HCT116 (cell line): ENCODE measurements at places on chromosomes 3 and 15.

DNA sequence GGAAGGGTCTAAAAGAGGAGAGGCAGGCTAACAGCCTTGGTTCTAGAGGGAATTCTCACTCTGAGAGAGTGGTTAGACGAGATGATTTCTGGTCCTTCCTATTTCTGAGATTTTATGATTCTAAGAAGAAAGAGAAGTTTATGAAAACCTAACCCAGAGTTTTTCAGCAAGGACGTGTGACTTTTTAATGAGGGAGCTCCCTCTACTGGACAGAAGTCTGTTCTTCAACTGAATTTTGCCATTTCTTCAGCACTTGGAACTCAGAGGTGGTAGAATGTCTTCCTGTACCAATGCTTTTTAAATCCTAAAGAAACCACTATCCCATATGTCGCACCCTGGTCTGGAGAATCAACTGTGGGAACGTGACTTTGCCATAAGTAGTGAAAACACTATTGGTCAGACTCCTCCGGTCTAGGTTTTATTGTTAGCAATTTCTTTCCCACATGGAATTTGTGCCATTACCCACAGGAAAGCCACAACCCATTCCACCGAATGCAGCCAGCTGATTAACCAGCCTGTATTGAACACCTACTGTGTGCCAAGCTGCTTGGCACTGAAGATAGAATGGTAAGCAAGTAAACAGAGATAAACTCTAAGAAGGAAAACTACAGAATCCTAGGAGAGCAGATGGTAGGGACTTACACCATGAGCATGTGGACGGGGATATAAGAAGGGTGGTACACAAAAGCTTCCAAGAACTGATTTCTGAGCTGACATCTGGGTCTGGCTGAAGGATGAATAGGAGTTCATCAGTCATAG, 199.5 kb upstream of the LMCD1 start:
- peak; percentile 35 for DNase-seq

DNA sequence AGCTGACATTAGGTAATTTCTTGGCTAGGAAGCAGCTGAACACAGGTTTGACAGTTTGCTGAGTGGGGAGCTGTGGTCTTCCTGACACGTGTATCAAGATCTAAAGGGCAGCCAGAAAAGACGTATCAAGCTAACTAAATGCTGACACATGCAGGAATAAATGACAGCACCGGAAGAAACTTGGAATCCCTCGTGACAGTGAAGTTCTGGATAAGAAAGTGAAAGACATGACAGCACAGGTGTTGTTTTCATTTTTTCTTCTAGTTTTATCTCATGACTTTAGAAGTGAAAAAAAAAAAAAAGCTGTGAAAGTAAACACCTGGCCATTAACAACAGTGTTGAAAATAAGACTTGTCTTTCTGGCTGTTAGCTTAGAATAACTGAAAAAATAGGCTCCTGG, 48.7 kb downstream of the FGF7 start:
- no peak for DNase-seq

DNA sequence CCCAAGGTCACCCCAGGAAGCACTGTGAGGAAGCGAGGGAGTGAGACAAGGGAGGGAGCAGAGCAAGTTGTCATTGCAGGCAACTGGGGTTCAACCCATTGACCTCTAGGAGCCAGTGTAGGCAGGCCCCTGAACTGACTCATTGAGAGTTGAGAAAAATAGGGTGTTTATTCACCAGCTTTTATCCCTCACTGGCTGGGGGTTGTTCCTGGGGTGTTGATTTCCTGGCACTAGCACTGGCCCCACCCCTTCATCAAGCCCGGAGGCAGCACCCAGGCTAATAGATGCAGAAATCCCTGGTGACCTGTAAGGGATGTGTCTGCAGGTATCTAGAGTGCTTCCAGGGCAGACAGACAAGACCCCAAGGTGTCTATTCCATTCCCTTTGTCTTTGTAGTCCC, 183.9 kb downstream of the ARRDC4 start:
- DNase-seq, result no peak

GRCh38 chr3:148599481-148599880, 98.2 kb upstream of the AGTR1 start:
- DNase-seq, result no peak

DNA sequence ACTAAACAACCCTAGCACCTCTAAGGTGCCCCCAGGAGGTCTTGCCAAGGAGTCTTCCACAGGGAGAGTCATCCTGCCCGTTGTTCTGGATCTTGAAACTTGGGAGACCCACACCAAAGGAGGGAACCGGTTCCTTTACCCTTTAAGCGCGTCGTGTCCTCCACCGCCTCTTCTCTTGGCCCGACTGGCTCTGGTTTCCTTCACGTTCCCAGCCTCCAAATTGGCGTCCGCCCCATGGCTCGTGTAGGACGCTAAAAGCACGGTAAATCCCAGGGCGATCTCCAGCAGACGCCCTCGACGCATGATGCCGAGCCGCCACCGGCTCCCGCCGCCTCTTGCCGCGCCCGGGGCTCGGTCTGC, 1.1 kb downstream of the FBN1 start:
- DNase-seq, result no peak

GRCh38 chr3:196772102-196772501, 32.4 kb downstream of the PAK2 start:
- DNase-seq, result no peak

GRCh38 chr15:60518511-60518910, 39.6 kb upstream of the ICE2 start:
- no peak for DNase-seq

GRCh38 chr3:120093119-120093910, 932 bp downstream of the GSK3B start:
- DNase-seq, result peak; percentile 75

DNA sequence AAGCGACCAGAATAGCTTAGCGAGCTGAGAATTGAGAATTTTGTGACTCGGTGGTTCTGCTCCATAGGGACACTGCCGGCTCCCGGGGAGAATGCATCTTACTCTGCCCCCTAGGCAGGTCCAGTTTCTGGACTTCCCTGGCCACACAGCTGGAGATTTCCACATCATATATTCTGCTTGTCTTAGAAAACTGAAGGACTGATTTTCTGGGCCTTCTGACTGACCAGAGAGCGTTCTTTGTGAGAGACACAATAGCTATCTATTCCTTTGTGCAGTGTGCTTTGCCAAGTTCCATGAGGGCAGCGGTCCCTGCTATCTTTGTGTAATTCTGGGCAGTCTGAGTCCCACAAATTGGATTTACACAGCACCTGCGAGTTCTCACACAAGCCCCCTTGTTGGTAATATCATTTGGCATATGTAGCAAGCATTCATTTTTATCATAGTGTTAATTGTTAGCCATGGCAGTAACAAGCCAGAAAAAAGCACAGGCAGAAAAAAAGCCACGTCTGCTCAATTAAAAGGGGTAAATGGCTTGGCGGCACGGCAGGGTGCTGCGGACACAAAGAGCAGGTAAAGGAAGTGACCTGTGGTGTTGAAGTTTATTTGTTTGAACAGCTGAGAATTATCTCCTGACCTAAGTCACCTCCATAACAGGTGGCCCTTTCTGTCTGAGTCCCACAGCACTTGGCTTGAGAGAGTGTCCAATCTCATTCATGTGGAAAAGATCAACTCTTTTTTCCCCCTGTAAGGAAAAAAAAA, 688.7 kb downstream of the TUSC7 start:
- DNase-seq, result no peak

DNA sequence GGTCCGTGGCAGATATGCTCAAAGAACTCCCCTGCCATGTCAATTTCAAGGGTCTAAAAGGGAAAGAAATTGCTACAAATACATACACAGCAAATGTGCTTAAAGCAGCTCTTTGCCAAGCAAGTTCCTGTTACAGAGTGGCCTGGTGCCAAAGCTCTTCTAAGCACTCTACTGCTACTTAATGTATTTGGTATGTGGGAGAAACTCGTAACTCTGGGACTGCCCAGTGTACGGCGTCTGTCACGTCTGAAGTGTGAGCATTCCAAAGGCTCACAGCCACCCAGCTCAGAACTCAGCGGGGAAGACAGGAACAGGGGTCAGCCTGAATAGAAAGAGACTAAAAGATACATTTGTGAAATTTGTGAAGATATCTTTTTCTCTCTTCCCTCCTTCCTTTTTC, 54.6 kb downstream of the RBMS3 start:
- peak; percentile 15 for DNase-seq

DNA sequence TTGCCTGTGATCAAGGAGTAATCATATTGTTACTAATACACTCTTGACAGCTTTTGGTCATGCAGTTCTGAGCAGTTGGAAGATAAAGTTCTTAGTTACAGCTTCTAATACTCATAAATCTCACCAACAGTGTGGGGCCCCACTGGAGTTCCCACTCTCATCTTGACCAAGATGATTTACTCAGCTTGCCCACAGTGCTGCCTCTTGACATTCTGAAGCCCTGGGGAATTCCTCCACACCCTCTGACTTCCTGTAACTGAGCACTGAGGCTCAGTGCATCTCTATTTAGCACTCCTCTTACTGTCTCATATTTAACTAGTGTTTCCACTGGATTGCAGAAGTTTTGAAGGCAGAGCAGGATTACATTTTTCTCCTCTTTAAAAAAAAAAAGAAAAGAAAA, 1.9 kb upstream of the ARL6IP5 start:
- DNase-seq, result no peak

DNA sequence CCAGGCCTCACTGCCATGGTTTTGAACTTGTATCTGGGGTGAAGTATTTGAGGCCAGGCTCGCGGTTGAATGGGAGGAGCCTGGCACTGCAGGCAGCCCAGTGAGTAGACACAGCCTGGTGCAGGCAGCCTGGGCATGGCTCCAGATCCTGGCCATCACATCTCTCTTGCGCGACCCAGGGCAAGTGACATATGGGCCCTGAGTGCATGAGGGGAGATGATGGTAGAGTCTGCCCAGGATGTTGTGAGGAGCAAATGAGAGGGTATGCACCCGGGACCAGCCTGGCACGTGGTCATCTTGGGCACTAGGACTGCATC, 103.5 kb downstream of the TBC1D2B start:
- no peak for DNase-seq

GRCh38 chr3:34599595-34599994, 801.2 kb downstream of the PDCD6IP start:
- DNase-seq, result no peak

DNA sequence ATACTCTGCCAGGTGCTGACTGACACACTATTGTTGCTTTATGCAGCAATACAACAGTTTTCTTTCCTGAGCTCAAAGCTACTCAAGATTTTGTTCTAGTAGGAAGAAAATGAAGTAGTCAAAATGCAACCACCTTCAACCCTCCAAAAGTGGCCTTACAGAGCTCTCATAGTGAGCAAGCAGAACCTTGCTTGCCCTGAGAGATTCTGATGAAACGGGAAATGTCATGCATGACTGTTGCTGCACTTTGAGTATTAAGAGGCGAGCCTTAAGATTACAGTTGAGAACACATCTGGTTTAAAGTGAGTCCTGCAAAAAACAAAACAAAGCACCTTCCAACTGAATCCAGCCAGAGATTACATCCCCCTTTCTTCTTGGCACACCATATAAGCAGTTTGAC, 29.7 kb downstream of the MINDY4B start:
- no peak for DNase-seq

- DNase-seq, result no peak
Measured at GRCh38 chr3:37124435-37124834, 49.9 kb downstream of the LRRFIP2 start.

DNA sequence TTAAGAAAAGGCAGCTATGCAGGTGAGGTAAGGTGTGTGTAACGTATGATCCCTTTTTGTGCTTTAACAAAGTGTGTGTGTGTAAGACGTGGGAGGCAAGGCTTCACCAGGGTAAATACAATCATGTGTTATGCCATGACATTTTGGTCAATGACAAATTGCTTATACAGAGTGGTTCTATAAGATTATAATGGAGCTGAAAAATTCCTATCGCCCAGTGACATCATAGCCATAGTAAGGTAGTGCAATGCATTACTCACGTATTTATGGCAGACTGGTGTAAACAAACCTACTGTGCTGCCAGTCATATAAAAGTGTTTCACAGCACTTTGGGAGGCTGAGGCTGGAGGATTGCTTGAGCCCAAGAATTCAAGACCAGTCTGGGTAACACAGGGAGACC, 60.2 kb upstream of the LCTL start:
- DNase-seq, result no peak

DNA sequence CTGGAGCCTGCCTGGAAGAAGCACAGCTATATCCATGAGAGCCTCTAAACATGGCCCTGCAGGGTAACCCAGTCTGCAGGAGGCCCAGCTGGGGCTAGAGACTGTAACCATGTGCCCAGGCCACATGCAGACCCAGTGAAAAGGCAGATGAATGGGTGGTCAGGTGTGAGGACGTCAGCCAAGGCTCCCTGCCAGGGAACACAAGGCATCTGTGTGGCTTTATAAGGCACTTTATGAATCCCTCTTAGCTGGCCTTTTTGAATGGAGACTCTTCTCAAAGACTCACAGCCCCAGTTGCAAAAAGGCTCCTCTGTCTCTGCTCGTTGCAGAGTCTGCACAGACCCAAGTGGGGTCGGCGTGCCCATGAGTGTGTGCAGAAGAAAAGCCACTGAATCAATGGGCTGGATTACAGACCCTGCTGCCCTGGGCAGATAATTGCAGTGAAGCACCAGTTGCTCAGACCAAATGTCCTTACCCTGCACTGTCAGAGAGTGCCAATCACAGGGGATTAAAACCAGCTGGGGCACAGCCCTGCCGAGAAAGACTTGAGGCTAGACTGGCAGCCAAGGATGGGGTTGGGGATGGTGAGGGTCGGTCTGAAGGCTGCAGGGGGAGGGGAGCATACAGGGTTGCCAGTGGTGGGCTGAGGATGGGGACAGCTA, 154.2 kb downstream of the RAB11A start:
- DNase-seq, result no peak

DNA sequence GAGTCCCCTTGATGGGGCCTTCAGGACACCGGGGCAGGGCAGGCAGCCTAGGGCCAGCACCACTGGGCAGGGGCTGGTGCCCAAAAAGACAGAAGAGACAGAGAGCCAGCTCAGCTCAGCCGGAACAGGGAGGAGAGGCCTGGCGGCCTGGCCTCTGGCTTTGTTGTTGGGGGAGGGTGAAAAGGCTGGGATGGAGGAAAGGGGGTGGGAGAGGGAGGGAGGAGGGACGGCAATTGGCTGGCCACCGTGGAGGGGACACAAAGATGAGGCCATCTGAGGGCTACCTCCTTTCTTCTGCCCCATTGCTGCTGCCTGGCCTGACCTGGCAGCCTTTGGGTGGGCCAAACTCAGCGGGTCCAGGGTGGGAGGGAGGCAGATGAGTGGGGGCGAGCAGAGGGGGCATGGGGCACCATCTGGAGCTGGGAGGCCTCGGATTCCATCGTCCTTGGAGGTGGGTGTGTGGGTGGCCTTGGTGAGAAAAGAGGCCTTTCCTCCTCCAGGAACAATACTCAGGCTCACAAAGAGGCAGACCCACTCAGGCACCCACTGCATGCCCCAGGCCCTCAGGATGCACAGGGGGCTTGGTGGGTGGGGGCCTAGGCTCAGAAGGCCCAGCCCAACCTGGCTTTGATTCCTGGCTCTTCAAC, 9.3 kb downstream of the EFCC1 start:
- DNase-seq, result no peak

DNA sequence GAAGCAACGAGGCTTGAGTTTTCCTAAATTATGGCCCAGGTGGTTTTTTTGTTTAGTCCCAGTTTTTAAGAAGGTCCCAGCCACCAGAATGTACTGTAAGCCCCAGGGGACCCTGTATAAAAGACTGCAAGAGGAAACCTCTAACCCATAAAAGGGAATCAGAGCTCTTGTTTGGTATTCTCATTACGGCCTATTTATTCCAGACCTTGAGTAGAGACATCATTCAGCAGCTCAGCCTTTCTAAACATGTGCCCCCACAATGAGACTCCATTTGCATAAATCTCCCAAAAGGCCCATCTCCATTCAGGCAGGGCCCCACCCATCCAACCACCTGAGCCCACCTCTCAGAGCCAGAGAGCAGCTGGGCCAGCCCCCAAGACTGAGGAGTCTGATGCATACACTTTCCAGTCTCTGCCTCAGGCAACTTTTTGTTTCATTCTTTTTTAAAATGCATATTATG, 25.7 kb downstream of the ZDHHC3 start:
- DNase-seq, result no peak
